ENCODE measurements at places on chromosomes 5 and 9.

DNA sequence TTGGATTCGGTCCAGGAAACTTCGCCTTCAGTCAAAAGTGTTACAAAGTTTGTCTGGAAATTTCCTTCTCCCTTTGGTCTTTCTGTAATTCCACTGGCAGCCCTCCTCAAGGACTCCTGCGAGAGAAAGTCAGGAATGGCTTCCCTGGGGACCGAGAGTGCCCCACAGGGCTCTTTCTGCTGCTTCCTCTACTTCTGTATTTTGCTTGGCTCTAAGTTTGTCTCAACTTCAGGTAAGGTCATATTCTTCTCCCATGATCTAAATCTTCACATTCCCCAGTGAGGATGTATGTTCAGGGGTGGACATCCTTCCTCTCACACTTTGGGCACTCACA is 10.3 kb upstream of the RIOK2 start:
- DNase-seq = no peak

DNA sequence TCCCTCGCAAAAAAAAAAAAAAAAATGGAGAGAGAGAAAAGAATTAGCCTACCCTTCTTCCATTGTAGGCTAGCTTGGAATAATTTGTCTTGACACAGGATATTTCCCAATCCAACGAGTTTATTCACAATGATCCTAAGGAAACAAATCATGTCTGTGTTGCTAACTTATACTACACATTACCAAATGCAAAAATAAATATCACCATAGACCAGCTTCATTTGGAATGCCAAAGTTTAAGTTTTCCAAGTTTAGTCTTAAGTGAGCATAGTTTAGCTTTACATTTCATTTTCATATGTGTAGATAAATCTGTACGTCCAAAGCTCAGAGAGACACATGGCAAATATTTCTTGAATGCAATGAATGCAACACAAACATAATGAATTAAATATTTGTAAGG is 1106.2 kb upstream of the DMAC1 start:
- DNase-seq = no peak

- DNase-seq = no peak
These were observed 29.1 kb upstream of the PLCXD3 start for GRCh38 chr5:41539454-41539853.

DNA sequence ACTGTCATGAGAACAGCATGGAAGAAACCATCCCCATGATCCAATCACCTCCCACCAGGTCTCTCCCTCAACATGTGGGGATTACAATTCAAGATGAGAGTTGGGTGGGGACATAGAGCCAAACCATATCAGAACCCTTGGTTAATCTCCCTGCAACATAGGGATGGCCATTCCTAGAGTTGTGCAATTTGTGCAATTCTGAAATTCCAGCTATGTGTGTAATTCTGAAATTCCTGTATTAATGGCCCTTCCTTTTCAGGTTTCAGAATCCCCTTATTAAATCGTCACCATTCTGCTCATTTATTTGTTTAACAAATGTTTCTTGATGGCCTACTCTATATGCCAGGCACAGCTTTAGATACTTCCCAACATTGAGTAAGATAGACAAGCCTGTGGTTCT is 282.6 kb downstream of the SMARCA2 start:
- DNase-seq = no peak

Data from hematopoietic multipotent progenitor cell treated with erythropoietin and hydrocortisone succinate and interleukin-3 and kit ligand, for 17 days (in vitro differentiated cells).